ENCODE measurements at places on chromosomes 5 and 9. TPM values are rescaled to one million over a fixed set of nuclear protein-coding genes. Genes with fewer than 3 reads are reported as not detected.

DNA sequence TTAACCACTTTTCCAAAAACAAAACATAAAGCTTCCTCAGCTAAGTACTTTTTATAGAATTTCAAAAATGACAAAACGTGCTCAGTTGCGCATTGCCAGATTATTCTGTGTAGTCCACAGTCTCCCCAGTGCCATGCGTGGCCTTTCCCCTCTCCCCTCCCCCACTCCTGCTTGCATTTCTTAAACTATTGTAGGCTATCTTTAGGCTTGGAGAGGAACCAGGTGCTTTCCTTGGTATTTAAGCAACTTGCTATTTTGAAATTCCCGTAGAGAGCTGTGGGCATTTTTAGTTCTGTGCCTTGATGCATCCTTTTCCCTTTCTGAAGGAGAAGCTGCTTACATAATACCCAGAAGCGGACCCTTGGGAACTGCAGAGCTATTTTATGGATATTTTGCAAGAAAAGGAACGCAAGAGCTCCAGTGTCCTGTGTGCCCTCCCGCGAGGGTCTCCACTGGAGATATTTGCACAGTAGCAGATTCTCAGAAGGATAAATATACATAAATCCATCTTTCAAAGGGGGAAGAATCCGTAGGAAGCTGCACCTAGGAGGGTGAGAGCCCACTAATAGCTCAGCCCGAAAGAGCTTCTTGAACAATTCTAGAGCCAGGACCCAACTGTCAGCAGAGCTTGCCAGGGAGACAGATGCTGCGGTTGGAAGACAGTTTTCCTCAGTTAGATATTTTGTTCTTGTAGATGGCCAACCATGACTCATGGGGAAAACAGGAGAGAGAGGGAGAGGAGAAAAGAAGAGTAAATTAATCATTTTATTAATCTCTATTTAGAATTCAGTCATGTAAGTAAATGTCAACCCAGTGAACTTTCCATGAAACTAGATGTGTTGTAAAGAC is 1298.3 kb upstream of the WWC1 start:
- no peaks in the 10 kb centered on the region for H3K4me1 ChIP-seq
- no peak overlapping the region for H3K27ac ChIP-seq
- DNase-seq: no peak
- no peaks in the 10 kb centered on the region for H3K36me3 ChIP-seq

- peaks cover 75% of the 10 kb centered on the region for H3K4me1 ChIP-seq
- DNase-seq: no peak
- H3K36me3 ChIP-seq: no peaks in the 10 kb centered on the region
- H3K27ac ChIP-seq: no peak overlapping the region
Measured at GRCh38 chr9:134382733-134383132, 56.5 kb downstream of the RXRA start.

GRCh38 chr5:59712836-59713497 is 180.6 kb downstream of the PDE4D start:
- no peak for DNase-seq
- no peaks in the 10 kb centered on the region for H3K36me3 ChIP-seq
- H3K27ac ChIP-seq: no peak overlapping the region
- no peak overlapping the region for H3K4me3 ChIP-seq
- no peaks in the 10 kb centered on the region for H3K27me3 ChIP-seq
- no peaks in the 10 kb centered on the region for H3K4me1 ChIP-seq

SEMA5A gene
- total RNA-seq: not detected

DNA sequence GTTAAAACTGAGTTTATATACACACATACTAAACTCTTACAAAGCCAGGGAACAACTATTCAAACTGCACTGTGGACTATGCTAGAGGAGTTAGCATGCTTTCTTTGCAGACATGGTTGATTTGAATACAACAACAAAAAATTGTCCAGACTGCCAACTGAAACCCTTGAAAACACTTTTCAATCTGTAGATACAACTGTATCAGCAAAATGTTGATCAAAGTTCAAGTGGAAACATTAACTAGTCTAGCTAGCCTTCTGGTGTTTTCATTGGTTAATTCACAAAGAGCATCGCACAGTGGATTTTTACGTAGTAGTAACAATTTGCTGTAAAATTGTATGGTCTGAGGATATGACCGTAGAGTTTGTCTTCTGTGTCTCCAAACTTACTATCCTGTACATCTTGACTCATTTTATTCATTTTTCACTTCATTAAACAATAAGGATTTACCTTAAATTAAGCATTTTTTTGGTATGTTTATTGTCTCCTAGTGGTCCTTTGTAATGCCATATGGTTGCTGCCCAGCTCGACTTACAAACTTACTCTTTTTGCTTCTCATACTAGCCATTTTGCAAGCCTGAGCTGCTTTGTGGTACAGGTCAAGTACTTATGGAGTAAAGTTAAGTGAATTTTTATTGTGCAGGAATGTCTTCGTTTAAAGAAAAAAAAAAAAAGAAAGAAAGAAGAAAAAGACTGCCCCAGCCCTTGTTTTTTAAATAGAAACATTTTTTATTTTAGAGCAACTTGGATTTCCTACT is 123.4 kb downstream of the ZCCHC7 start:
- H3K4me1 ChIP-seq: no peaks in the 10 kb centered on the region
- no peaks in the 10 kb centered on the region for H3K27me3 ChIP-seq
- no peak overlapping the region for H3K27ac ChIP-seq
- DNase-seq: no peak

- H3K27ac ChIP-seq: peak overlapping the region; percentile 73
- peaks cover 56% of the 10 kb centered on the region for H3K4me1 ChIP-seq
- no peak overlapping the region for H3K4me3 ChIP-seq
- H3K27me3 ChIP-seq: no peaks in the 10 kb centered on the region
Measured at GRCh38 chr5:173789031-173789920, 98.9 kb upstream of the CPEB4 start.

- no peaks in the 10 kb centered on the region for H3K36me3 ChIP-seq
- H3K27me3 ChIP-seq: no peaks in the 10 kb centered on the region
- no peaks in the 10 kb centered on the region for H3K4me1 ChIP-seq
- H3K27ac ChIP-seq: no peak overlapping the region
- no peak for DNase-seq
Measured at GRCh38 chr5:133882846-133883245, 85.6 kb downstream of the C5orf15 start.

CACNA1B gene
- total RNA-seq: not detected

DNA sequence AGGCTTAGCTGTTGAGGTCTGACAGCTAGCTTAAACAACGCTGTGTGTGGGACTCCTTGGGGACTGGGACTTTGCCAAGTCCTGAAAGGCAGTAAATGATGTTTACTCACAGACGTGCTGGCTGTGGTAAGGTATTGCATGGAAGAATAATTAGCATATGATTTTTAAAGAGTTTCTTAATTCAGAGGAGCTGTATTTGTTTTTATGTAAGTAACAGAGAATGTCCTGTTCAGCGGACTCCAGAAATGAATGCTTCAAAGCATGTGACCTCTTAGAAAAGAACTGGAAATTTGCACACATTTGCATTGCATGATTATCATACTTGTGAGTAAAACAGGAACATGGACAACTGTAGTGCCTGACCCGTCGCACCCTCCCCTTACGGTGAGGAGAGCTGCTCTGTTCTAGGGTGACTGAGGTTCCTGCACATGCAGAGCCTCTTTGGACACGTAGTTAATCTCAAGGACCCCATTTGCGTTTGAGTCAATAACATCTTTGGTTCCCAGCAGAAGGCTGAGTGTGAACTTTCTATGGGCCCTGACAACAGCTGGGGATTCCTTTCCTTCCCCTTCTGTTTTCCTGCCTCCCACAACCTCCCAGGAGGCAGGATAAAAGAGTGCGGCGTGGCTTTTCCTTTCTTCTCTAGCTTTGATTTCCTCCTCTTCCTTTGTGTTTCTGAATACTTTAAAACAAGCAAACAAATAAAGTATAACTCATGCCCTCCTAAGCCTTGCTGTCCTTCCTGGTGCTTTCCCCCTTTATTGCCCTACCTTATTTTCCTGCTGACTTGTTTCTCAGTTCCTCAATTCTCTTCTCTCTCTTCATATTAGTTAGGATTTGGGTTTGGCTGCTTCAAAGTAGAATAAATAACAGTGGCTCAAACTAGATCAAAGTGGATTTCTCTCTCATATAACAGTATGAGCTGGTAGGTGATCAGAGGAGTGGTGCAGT is 157.2 kb upstream of the CD180 start:
- H3K4me3 ChIP-seq: no peak overlapping the region
- H3K27ac ChIP-seq: no peak overlapping the region
- no peaks in the 10 kb centered on the region for H3K4me1 ChIP-seq

- H3K36me3 ChIP-seq: no peaks in the 10 kb centered on the region
- no peak overlapping the region for H3K4me3 ChIP-seq
- no peaks in the 10 kb centered on the region for H3K27me3 ChIP-seq
Measured at GRCh38 chr5:32202394-32202793, 28.3 kb upstream of the GOLPH3 start.

CCDC192 gene
- total RNA-seq: not detected

LRRC14B gene
- not detected for total RNA-seq

SPINK6 gene
- not detected for total RNA-seq

DNA sequence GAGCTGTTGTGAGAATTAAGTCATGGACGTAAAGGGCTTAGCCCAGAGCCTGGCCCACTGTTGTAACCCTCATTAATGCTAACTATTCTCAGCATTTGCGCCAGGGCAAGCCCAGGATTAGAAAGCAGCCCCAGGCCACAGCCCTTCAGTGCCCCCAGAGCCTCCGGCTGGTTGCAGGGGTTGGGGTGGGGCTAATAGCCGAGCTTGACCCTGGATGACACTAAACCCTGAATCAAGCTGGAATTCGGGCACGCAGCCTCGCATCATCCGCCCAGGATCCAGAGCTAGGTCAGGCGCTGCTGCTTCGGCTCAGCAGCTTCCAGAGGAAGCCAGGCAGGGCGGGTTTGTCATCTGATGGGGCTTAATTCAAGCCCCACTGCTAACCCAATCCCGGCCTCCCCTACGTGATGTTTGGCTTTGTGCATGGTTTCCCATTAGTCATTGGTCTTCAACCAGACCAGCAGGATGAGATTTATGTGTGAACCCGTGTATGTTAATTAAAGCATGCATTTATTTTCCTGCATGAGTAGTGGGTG is 1.2 kb upstream of the MEGF9 start:
- peak overlapping the region; percentile 69 for H3K27ac ChIP-seq
- H3K27me3 ChIP-seq: no peaks in the 10 kb centered on the region
- peak; percentile 69 for DNase-seq

GRCh38 chr9:36640771-36641381 is 68.2 kb downstream of the MELK start:
- no peaks in the 10 kb centered on the region for H3K36me3 ChIP-seq
- H3K4me3 ChIP-seq: no peak overlapping the region
- no peak overlapping the region for H3K27ac ChIP-seq
- no peaks in the 10 kb centered on the region for H3K4me1 ChIP-seq

FBP1 gene
- 34.9 TPM for total RNA-seq

TXN gene
- total RNA-seq: 1,110 TPM

- H3K27ac ChIP-seq: no peak overlapping the region
- no peaks in the 10 kb centered on the region for H3K36me3 ChIP-seq
- no peaks in the 10 kb centered on the region for H3K27me3 ChIP-seq
- no peaks in the 10 kb centered on the region for H3K4me1 ChIP-seq
- no peak for DNase-seq
Measured at GRCh38 chr9:117387422-117387821, 27.4 kb downstream of the ASTN2 start.

PCDHB12 gene
- total RNA-seq: not detected

- no peak overlapping the region for H3K27ac ChIP-seq
- H3K4me3 ChIP-seq: no peak overlapping the region
- no peaks in the 10 kb centered on the region for H3K27me3 ChIP-seq
- DNase-seq: no peak
- no peaks in the 10 kb centered on the region for H3K36me3 ChIP-seq
Measured at GRCh38 chr9:75051285-75051684, 23.2 kb upstream of the CARNMT1 start.

DNA sequence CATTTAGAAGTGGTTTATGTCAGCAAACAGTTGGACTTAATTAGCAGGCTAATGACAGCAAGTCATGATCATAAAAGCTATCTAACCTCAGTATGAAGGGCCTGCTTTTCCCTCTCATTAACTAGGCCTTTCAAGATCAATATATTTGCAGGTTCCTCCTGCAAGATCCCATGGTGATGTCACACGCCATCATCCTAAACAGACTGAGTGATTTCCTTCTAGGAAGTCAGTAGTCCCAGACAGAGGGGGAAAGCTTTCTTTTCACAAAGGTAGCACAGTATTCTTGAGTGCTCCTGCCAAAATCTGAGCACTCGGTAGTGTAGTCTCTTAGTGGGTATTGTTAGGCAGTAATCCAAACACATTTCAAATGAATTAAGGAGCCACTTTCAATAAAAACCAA is 52.5 kb downstream of the UIMC1 start:
- no peaks in the 10 kb centered on the region for H3K27me3 ChIP-seq
- no peak overlapping the region for H3K4me3 ChIP-seq
- no peak for DNase-seq
- H3K36me3 ChIP-seq: peaks cover 29% of the 10 kb centered on the region

SPINK4 gene
- not detected for total RNA-seq

DNA sequence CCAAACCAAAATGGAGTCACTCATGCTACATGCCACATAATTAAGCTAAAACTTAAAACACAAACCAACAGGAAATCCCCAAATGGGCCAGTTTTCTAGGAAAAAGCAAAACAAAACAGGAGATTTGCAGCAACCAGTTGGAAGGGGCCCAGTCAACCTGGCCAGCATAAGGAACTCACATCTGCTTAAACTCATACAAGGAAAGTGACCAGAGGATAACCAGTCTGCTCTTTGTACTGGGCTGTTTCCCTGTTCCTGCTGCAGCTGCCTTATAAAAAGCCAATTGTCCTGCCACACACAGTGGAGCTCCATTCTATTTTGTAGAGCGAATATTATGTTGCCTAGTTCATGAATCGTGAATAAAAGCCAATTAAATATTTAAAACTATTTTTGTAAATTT is 29.5 kb upstream of the PTPDC1 start:
- H3K4me1 ChIP-seq: no peaks in the 10 kb centered on the region
- H3K4me3 ChIP-seq: no peak overlapping the region
- H3K36me3 ChIP-seq: no peaks in the 10 kb centered on the region

HCN1 gene
- total RNA-seq: not detected

GRCh38 chr5:5813441-5813840 is 391.0 kb downstream of the ICE1 start:
- no peak overlapping the region for H3K4me3 ChIP-seq
- H3K36me3 ChIP-seq: no peaks in the 10 kb centered on the region
- no peak overlapping the region for H3K27ac ChIP-seq
- DNase-seq: no peak
- H3K4me1 ChIP-seq: no peaks in the 10 kb centered on the region

PLPP7 gene
- total RNA-seq: not detected

All from PC-9 (cell line).